ENCODE measurements at places on chromosomes 4 and X.

DNA sequence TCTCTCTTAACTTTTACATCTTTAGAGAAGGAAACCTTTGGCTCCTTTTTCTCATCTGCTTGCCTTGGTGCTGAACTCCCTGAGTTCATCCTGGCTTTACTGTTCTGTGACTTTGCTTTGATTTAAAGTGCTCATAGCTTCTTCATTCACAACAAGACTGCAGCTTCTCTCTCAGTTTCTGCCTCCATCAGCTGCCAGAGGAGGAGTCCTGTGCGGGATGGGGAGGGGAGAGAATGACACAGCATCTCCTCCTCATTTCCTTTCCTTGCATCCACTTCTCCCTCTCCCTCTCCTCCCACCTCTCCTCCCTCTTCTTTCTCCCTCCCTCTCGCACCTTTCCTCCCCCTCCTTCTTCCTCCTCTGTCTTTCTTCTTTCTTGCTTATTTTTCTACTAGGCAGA lies 42.0 kb downstream of the CBLL2 start:
- no peak for DNase-seq

DNA sequence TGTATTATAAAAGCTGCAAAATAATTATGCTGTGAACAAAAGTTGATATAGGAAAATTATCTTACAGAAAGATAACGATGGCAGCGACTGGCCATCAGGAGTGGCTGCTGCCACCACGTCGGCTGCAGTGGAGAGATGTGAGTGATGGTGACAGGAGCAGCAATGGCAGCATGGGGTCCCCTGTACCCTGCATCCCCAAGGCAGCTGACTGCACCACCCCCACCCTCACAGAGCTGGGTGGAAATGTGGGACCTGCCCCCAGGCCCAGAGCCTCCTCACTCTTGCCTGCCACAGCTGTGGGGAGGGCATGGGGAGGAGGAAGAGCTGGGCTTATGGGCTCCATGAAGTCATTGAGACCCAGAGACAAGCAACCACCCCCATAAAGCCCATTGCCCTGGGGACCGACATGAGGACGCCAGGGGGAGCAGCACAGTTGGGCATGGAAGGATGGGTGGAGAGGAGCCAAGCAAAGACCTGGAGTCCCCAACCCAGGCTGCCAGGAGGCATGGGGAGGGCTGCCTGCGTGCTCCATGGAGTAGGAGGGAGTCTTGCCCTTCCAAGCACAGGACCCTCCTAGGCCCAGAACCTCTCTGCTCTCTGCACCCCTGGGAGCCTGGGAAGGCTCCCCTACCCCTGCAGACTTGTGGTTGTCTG lies 1090.5 kb downstream of the PCDH18 start:
- DNase-seq = no peak

GRCh38 chrX:69323786-69324720 lies 158.8 kb upstream of the PJA1 start:
- DNase-seq = no peak

GRCh38 chr4:113849771-113850170 lies 88.2 kb upstream of the CAMK2D start:
- DNase-seq = no peak

- no peak for DNase-seq
Observed at GRCh38 chrX:56793112-56793430, 64.0 kb downstream of the NBDY start.

GRCh38 chrX:2351999-2352995 lies 148.5 kb downstream of the DHRSX start:
- DNase-seq = no peak

DNA sequence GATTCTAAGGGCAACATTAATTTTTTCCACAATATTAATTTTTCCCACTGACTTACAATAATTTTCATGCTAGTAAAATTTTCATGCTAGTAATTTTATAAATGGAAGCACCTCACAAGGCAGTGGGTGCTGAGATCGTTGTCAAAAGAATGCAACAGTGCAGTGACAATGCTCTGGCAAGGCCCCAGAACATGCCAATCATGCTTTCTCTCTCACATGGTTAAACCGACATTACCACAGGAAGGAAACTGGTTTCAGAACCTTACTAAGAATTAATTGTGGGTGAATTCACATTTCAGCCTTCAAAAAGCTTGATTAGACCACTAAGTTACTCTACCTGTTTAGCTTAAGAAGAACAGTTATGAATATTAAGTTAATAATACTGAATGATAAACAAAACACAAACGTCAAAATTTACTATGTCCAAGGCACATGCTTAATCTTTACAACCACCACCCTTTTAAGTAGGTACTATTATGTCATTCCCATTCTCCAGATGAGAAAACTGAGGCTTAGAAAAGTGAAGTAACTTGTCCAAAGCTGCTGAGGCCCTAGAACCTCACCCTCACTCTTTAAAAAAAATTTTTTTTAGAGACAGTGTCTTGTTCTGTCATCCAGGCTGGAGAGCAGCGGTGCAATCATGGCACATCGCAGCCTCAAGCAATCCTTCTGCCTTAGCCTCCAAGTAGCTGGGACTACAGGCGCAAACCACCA lies 10.0 kb upstream of the OPHN1 start:
- peak; percentile 34 for DNase-seq

DNA sequence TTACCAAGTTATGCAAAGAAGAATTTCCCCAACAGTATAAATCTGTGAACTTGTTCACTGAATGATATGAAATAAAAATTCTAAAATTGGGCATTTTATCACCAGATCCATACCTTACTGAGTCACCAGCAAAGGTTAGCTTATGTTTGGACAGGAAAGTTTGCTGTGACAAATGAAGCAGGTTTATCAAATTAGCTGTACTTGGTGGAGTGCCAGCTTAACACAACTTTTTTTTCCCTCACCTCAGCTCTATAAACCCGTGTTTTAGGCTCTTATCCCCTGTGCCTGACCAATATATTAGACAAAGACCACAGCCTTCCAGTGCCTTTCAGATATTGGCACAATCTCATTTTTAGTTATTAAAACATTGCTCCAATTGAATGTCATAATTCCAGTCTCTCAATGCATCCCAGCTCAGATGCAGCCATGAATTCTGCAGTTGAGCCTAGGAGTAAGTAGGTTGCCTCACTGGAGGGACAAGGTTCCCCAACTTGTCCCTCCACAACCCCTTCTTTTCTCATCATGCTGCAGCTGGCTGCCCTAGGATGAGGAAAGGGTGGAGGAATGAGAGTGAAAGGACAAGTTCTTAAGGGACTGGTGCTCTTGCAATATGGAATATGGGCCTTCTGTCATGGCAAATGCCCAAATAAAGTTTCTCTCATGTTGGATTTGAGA lies 27.0 kb upstream of the PDGFC start:
- no peak for DNase-seq

DNA sequence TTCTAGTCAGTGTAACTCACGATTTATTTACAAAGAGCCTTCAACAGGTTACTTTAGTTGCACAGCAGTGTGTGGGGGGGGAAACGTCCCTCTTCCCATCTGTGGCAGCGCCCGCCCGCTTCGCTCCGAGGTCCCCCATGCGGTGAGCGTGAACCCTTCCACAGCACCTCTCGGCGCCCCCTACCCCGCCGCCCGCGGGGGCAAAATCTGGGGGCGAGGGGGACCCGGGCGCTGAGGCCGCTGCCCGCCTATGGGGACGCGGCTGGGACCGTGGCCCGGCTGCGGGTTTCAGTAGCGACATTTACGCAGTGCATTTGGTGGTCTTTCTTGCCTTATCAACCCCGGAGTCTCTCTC lies 6.4 kb downstream of the NKX6-1 start:
- no peak for DNase-seq

DNA sequence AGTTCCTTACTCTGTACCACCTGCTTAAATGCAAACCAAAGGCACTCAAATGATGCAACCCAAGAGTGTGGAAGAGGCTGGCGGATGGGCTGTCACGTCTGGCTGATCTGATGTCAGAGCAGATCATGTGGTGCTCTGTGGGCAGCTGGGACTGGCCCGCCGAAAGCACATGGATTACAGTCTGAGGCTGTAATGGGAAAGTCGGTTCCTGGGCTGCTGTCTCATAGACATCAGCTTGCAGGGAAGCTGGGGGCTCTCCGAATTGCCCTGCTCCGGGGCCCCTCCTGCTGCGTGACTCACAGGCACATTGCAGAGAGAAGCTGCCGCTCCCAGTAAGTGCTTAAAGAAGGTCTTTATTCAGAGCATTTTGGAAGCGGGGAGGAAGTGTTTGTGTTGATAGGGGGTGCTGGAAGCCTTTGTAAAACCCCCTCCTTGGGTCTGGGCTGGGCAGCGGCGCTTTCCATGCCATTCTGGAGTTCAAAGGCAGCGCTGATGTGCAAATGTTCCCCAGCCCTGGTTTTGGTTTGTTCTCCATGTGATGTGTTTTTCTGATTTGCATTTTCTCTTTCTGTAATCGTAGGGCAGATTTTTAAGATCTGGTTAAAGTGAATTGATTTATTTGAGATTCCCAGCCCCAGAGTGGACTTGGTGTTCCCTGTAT lies 181.1 kb downstream of the LARP7 start:
- no peak for DNase-seq

GRCh38 chr4:157221895-157222770 lies 1.6 kb downstream of the GRIA2 start:
- DNase-seq = no peak

DNA sequence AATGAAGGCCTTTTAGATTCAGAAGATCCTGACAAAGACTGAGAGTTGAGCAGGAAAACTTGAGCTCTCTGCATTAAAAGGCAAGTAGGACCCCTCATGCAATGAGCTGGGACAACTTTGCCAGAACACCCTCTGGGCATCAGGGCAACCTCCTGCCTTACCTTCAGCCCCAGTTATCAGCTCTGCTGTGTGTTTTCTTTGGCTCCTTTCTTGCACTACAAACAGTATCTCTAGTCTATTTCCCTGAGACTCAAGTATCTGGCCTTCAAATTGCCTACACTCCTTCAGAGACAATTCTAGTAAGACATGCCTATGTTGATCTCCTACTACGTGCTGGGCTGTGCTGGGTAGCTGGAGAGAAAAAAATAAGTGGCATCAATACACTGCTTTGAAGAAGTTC lies 192.2 kb downstream of the MID1IP1 start:
- no peak for DNase-seq

GRCh38 chr4:1578251-1578773 lies 105.8 kb downstream of the FAM53A start:
- no peak for DNase-seq

DNA sequence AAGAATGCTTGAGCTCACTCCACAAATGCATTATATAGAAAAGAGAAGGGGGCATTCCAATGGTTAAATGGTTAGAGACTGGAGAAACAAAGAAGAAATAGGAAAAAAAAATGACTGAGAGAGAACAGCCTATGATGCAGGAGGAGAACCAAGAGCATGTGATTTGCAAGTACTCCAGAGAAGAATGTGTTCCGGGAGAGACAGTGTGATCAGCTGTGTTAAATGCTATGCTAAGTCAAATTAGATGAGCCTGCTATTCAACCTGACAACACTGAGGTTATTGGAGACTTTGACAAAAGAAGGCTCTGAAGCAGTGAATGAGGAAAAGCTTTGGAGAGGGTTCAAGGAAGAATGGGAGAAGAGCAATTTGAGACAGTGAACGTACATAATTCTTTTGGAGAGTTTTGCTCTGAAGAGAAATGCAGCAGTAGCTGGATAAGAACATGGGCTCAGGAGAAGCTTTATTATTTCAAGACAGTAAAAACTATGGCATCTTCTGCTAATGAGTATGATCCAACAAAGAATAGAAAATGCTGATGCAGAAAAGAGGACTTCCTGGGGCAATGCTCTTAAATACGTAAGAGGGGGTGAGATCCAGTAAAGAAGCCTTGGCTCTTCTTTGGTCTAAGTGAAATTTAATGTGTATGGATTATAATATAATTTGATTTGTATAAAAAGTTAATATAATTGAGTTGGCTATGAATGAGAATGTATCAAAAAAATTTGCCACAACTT lies 66.3 kb downstream of the PPP3CA start:
- no peak for DNase-seq

- DNase-seq = no peak
Observed at GRCh38 chr4:12949719-12950490, 534.2 kb downstream of the RAB28 start.

DNA sequence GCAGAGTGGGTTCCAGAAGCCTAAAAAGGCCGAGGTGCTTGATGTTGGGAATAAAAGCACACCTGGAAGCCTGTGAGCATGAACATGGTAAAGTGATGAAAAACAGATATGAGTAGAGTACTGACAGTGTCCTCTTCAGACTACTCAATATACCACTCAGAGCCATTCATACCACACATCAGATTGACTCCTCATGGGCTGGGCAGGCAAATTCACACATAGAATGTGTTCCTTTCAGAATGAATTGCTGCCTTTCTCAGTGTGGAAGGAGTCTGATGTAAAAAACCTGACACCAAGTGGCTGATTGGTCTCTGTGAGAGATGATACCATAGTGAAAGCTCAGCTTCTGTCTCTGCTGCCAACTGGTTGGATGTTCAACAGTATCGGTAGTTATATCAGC lies 442.7 kb downstream of the RAPGEF2 start:
- no peak for DNase-seq

DNA sequence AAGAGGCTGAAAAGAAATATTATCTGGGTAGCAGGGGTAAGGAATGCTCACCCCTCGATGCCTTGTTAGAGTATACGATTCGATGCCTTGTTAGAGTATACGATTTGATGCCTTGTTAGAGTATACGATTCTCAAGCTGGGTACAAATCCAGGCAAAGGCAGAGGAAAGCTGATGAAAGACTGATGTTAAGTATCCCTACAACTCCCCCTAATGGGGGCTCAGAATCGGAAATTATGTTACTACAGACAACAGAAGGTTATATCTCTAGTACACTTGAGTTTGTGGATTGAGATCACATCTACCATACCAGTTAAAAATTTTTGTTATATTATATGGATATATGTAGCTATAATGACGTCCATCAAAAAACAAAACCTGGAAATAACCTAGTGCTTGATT lies 4.8 kb downstream of the LRRC66 start:
- no peak for DNase-seq

GRCh38 chr4:10384974-10385373 lies 72.3 kb downstream of the ZNF518B start:
- DNase-seq = no peak
